ENCODE measurements at places on chromosomes 11 and 22.

DNA sequence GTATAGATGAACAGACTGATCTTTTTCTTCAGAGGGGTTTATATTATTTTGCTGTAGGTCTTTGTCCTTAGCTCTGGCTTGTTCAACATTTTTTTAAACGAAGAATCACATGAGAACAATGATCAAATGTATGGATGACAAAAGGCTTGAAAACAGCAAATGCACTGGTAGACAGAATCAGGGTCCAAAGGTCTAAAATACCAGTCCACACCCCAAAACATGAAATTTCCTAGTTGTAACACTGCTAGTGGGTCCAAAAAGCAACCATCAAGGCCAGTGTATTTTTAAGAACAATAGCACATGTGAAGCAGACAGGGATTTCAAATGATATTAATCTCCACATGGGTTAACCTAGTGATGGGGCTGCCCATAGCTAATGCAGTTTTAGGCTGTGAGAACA, 162.0 kb downstream of the SWAP70 start:
- DNase-seq: no peak

GRCh38 chr11:96161307-96162089, 181.5 kb downstream of the MAML2 start:
- peak; percentile 33 for DNase-seq

- DNase-seq: no peak
Observed at GRCh38 chr22:50625568-50626313, 2.2 kb downstream of the ARSA start.

- DNase-seq: no peak
Observed at GRCh38 chr22:40635043-40635939, 1.2 kb downstream of the MRTFA start.

- peak; percentile 64 for DNase-seq
Observed at GRCh38 chr11:58965246-58965985, 26.1 kb downstream of the GLYATL1 start.

DNA sequence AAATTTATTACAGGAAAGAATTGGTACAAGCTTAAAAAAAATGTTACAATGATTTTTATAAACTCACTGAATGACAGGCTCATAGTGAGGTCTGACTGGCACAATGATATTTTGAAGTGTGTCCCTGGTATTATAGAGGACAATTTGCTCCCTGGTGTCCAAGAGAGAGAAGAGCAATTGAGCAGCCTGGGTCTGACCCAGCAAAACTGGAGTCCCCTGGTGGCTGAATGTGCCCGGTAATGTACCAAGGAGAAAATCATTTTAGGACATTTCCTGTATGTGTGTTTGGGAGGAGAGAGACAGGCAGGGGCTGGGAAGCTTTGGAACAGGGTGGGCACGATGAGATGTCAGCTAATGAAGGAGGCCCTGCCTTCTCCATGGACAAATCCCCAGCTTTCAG, 125.3 kb downstream of the APOL5 start:
- DNase-seq: peak; percentile 67

DNA sequence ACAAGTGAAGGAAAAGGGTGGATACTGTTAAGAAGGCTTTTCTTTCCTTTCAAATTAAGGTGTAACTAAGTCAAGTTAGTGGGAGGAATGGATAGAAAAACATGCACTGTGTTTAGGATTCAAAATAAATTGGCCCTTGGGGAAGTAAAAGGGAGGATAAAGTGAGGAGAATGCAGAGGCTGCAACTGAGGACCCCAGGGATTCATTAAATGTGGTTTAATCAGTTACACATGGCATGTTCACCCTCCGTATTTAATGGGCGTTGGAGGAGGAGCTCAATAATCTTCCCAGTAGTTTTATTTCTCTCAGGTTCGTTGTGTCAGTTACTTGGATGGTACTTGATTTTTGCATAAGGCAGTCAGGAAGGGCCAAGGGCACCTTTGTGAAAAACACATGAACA, 966.3 kb downstream of the JRKL start:
- DNase-seq: no peak

DNA sequence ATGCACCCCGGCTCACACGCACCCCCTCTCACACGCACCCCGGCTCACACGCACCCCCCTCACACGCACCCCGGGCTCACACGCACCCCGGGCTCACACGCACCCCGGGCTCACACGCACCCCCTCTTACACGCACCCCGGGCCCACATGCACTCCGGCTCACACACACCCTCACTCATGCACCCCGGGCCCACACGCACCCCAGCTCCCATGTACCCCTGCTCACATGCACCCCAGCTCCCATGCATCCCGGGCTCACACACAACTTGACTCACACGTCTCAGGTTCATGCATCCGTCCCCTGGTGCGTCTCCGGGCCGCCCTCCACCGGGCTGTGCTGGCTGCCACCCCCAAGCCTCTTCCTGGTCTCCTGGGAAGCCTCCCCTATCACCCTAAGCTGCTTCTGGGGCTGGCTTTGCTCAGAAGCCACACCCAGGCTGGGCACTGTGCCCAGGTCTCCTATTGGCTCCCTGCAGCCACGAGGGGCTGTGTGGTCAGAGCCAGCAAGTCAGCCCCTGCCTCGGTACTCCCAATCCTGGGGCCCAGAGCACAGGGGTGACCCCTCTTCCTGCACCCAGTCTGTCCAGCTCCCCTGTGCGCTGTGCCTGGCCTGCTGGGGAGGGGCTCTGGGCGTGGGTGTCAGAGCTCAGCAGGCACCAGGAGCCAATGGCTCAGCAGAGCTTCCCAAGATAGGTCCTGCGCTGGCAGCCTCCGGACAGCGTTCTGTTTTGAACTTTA, 16.9 kb downstream of the TSPAN4 start:
- DNase-seq: peak; percentile 92

- no peak for DNase-seq
Observed at GRCh38 chr22:29726106-29726505, 6.3 kb downstream of the CABP7 start.

DNA sequence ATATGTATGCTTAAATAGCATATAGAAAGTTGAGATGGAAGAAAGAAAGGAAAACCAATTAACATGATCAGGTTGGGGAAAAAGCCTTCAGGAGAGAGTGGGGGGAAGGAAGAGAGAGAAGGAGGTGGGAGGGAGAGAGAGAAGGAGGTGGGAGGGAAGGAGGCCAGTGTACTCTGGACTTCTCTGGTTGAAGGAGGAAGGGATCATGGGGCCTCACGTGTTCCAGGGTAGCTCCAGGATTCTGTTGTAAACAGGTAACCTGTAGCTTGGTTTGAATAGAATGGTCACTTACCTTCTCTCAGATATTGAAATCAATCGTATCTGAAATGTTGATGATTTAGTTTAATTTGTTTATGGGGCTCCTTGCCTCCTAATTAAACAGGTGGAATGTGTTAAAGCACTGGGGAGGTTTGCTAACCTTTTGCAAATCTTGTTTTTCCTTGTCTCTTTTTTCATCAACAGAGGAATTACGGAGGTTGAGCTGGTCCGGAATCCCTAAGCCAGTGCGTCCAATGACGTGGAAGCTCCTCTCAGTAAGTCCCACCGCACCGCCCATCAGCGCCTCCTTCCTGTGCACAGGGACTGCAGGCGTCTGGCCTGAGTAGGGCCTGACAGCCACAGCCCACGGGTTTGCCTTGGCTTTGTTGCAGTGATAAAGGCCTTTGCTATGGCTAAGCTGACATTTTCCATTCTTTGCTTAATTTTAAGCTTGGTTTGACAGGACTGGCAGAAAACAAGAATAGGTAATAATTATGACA, 115.9 kb downstream of the TBC1D22A start:
- DNase-seq: no peak

GRCh38 chr11:28759311-28759710, 651.1 kb downstream of the METTL15 start:
- DNase-seq: no peak

DNA sequence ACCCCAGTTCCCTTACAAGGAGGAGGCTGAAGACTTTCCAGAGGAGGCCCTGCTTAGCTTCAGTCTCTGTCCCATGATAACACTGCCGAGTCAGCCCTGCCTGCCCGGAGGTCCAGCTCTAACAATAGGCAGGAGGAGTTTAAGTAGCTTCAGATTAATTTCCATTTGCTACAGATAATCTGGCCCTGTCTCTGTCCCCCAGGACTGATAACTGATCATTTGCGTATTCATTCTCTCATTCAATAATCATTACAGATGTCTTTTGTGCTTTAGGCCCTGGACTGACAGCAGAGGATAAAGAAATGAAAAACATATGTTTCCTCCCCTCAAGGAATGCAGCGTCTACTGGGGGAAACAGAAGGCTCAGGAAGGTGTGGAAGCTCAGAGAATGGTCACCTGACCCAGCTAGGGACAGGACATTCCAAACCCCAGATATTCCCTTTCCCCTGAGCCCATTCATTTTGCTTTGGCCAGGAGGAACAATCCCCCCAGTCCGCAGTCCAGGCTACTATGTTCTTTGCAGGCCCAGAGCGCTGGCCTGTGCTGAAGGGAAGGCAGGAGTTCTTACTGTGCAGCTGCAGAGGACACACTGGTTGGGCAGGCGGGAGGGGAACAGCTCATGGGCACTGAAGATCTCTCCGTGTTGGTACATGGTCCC, 20.8 kb downstream of the CHRDL2 start:
- peak; percentile 59 for DNase-seq

- DNase-seq: peak; percentile 35
Observed at GRCh38 chr11:122598971-122599370, 56.6 kb upstream of the UBASH3B start.

GRCh38 chr11:83403691-83404389, 117.7 kb upstream of the CCDC90B start:
- DNase-seq: no peak

DNA sequence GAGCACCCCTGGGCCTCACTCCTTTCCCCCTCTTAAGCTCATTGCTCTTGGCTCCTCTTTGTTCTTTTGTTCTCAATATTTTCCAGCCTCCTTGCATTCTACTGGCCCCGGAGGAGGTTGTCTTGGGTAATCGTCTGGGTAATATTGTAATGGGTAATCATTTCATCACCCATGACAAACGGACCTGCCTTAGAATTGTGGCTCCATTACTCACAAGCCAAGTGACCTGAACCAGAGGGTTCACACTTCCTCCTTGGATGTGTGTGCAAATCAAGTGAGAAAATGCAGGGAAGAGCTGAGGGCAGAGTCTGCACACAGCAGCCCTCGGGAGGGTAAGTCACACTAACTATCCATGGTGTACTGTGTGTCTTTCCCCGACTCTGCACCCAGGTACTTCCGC, 305.0 kb downstream of the BUD13 start:
- DNase-seq: no peak

GRCh38 chr11:122707111-122707510, 51.6 kb downstream of the UBASH3B start:
- DNase-seq: no peak

GRCh38 chr11:97398246-97398645, 1008.4 kb downstream of the JRKL start:
- no peak for DNase-seq

GRCh38 chr11:48270621-48271020, 7.0 kb downstream of the OR4X1 start:
- DNase-seq: no peak

DNA sequence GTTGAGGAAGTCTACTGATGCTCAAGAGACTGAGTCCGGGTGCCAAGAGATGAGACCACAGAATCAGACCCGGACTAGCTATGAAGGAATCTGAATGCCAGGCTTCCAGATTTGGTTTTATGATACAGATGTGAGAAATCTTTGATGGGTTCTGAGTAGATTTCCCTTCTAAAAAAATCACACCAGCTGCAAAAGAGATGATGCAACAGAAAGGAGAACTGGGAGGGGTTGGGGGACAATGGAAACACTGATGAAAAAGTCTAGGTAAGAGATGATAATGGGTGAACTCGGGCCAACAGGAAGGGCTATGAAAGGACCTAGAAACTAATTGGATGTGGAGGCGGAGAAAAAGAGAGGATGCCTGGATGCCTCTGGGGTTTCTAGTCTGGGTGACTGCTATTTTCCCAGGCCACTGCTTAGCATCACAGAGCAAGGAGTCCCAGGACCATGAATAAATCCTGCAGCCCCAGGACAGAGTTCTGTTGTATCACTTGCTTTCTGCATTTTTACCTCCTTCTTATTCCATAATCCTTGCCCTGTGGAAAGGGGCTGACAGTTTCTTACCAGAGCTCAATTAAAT, 115.4 kb upstream of the SEZ6L start:
- no peak for DNase-seq

DNA sequence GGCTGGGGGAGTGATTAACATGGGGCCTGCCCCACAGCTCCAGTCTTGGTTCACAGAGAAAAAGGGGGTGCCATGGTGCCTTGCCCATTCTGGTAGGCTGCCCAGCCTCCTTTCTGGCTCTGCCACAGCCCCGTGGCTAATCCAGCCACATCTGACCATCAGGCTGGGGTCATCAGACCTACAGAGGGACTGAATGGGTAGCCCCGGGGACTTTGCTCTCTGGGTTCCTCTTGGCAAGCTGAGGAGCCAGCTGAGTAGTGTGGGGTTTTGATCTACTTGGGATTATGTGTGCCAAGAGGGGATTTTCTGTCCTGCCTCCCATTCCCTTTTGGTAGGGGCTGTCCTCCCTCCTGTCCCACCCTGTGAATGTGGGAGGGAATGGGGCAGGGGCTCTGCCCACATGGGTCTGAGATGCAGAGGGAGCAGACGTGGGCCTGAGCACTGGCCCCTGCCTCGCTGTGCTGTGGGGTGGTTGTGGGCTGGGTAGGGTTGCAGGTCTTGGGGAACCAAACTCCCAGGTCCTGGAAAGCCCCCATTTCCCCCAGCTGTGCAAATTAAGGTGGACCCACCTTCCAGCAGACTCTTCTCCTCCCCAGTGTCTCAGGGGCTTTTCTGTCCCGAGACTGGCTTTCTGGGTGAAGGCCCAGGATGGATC, 32.0 kb downstream of the CD82 start:
- no peak for DNase-seq

GRCh38 chr22:45226503-45227186, 14.0 kb downstream of the KIAA0930 start:
- peak; percentile 73 for DNase-seq

GRCh38 chr11:95279921-95280868, 49.2 kb upstream of the SESN3 start:
- no peak for DNase-seq

- peak; percentile 82 for DNase-seq
Observed at GRCh38 chr11:73184953-73185671, 33.0 kb upstream of the P2RY2 start.

- DNase-seq: no peak
Observed at GRCh38 chr11:83601201-83601913, 315.2 kb upstream of the CCDC90B start.

DNA sequence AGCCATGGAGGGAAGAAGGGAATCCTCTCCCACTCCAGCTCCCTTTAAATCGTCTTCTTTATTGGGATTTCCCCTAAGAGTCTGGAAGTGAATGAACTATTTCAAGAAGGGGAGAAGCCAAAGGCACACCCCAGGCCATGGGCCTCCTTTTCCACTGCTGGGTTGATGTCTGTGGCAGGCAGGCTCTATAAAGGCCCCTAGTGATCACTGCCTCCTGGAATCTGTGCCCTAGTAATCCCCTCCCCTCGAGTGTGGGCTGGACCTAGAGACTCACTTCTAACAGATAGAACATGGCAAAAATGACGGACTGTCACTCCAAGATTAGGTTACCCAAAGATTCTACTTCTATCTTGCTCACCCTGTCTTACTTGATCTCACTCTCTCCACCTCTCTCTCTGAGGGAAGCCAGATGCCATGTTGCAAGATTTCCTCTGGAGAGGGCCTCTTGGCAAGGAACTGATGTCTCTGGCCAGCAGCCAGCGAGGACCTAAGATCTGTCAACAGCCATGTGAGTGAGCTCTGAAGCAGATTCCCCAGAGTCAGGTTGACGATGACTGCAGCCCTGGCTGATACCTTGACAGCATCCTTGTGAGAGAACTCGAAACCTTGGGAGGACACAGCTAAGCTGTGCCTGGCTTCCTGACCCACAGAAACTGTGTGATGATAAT, 444.8 kb downstream of the SOX6 start:
- no peak for DNase-seq

- DNase-seq: peak; percentile 85
Observed at GRCh38 chr22:39205344-39206021, 39.3 kb downstream of the PDGFB start.

GRCh38 chr11:91081440-91082043, 858.7 kb upstream of the CHORDC1 start:
- DNase-seq: no peak

Data from AG20443 (cell line).